ENCODE measurements at places on chromosomes 5 and 9. TPM values are rescaled to one million over a fixed set of nuclear protein-coding genes. Genes with fewer than 3 reads are reported as not detected.
A peak's percentile ranks its signal among the peaks of the same experiment; 100 is the strongest.

GRCh38 chr9:71446473-71447411 is 321.6 kb downstream of the CEMIP2 start:
- H3K4me1 ChIP-seq: peaks cover 9% of the 10 kb centered on the region
- no peak for DNase-seq
- peak overlapping the region; percentile 36 for H3K27ac ChIP-seq
- peak overlapping the region; percentile 66 for H3K4me3 ChIP-seq
- no peaks in the 10 kb centered on the region for H3K36me3 ChIP-seq

The SNX24 gene
- total RNA-seq: 10.6 TPM

DNA sequence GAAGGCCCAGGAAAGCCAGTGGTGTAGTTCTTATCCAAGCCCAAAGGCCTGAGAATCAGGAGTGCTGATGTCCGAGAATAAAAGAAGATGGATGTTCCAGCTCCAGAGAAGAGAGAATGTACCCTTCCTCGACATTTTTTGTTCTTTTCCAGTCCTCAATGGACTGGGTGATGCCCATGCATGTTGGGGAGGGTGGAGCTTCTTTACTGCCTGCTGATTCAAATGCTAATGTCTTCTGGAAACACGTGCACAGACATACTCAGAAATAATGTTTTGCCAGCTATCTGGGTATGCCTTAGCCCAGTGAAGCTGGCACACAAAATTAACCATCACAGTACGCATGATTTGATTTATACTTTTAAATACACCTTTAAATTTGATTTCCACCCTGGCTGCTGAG is 61.5 kb upstream of the FOXE1 start:
- no peak overlapping the region for H3K4me3 ChIP-seq
- no peaks in the 10 kb centered on the region for H3K36me3 ChIP-seq
- H3K4me1 ChIP-seq: no peaks in the 10 kb centered on the region

The WDR38 gene
- total RNA-seq: not detected

- peaks cover 27% of the 10 kb centered on the region for H3K4me1 ChIP-seq
- H3K27me3 ChIP-seq: no peaks in the 10 kb centered on the region
- peak within 1 kb of the TSS; percentile 34 for H3K27ac ChIP-seq
- peaks cover 3% of the 10 kb centered on the region for H3K36me3 ChIP-seq
- peak within 1 kb of the TSS; percentile 85 for H3K4me3 ChIP-seq
- no peak for DNase-seq
Measured at GRCh38 chr5:127290019-127290945, at the start of gene MEGF10. MEGF10 (plus strand) TSS chr5:127290796; CDS start chr5:127331309, 40,513 bp downstream.

DNA sequence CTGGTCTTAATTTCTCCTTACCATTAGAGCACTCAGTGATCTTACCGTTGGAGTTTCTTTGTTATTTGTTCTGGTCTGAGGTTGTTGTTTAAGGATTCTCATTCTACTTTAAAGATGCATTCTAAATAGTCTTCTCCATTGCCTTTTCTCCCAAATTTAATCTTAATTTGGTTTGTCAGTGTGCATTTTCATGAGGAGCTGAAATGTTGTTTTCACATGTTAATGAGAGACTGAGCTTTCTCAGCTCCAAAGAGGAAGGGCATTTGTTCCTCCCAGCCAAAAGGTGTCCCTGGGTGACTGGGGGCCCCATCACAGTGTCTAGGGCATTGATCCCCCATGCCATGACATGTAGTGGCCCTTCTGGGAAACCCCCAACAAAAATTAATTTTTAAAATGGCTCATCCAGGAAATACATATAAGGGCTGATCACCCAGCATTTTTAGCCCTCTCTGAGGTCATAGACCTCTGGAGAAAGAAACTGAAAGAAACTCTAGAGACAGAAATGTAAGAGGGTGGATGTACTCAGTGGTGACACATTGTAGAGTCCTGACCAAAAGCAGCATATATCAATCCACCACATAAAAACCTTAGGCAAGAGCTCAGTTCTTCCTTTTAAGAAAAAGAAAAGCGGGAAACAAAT is 240.4 kb upstream of the RAI14 start:
- no peaks in the 10 kb centered on the region for H3K27me3 ChIP-seq
- DNase-seq: no peak
- H3K27ac ChIP-seq: no peak overlapping the region
- peaks cover 12% of the 10 kb centered on the region for H3K4me1 ChIP-seq
- no peak overlapping the region for H3K4me3 ChIP-seq

DNA sequence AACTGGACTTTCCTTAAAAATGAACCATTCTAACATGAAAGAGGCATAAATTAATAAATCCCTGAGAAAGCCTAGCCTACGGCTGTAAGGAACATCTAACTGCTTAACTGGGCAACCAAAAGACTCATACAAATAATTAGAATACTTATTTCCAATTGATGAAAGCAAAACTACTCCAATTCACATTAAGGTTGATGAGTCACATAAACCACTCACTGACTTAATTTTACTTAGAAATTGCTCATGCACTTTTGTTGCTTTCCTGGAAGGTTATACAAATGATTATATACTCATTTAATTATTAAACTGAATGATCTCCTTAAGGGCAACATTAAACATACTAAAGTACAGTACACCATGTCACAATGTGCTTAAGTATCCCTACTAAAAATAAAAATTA is 101.9 kb downstream of the NFIB start:
- H3K36me3 ChIP-seq: no peaks in the 10 kb centered on the region
- H3K4me1 ChIP-seq: peaks cover 59% of the 10 kb centered on the region
- no peak overlapping the region for H3K4me3 ChIP-seq
- no peak for DNase-seq
- peak overlapping the region; percentile 33 for H3K27ac ChIP-seq
- no peaks in the 10 kb centered on the region for H3K27me3 ChIP-seq

The ORM2 gene
- total RNA-seq: not detected

The GMCL2 gene
- not detected for total RNA-seq

GRCh38 chr5:79255786-79256557 is 20.0 kb downstream of the JMY start:
- no peak overlapping the region for H3K27ac ChIP-seq
- no peaks in the 10 kb centered on the region for H3K36me3 ChIP-seq
- no peak for DNase-seq
- H3K27me3 ChIP-seq: no peaks in the 10 kb centered on the region
- peaks cover 10% of the 10 kb centered on the region for H3K4me1 ChIP-seq
- H3K4me3 ChIP-seq: no peak overlapping the region

DNA sequence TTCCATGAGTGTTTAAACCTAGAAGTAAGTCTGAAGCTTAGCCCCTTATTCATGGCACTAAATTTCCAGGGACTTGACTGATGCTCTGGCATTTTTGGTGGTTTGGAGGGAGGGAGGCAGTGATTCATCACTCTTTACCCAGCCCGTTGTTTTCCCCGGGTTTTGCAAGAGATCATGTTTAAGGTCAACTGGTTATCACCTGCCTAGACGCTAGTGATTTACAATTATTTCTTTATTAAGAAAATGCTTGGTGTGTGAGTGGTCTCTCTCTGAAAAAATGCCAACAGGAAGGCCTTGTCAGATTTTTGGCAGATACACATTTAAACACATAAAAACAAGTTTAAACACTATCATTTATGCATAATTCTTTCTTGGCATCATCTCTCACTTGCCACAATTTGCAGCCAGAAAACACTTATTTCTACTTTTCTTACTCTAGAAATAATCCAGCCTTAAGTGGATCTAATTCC is 737.9 kb upstream of the ZNF608 start:
- peak overlapping the region; percentile 61 for H3K4me3 ChIP-seq
- H3K27ac ChIP-seq: peak overlapping the region; percentile 98
- no peaks in the 10 kb centered on the region for H3K27me3 ChIP-seq
- peaks cover 46% of the 10 kb centered on the region for H3K4me1 ChIP-seq

DNA sequence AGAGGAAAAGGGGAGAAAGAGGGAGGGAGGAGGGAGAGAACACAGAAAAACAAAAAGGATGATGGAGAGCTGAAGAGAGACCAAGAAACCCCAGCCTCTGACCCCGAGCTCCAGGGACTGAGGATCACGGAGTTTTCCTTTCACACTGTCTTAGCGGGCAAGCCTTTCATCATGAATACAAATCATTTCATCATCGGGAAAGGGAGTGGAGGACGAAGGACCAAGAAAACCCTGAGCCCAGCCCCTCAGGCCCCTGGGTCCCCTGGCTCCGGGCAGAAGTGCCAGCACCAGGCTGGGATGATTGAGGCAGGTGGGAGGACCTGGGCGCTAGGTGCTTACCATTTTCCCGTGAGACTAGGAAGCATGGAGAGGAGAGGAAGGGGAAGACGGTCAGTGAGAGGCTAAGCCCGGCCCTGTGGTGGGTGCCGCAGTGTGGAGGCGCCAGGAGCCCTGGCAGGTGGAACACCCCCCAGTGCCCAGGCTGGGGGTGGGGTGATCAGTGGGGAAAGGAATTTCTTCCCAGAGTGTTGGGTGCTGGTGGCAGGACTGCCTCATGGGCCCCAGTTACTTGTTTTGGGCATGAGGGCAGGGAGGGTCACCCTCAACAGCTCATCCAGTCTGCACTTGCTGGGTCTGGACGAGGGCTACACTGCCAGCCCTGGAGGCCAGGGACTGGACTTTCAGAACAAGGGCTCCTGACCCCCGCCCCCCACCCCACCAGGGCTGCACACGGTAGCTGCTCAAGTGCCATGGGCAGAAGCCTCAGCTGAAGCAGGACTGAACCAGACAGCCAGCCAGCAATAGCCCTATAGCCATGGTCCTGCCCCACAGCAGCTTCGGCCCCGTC is 49.0 kb upstream of the SARDH start:
- H3K27me3 ChIP-seq: no peaks in the 10 kb centered on the region
- H3K4me3 ChIP-seq: no peak overlapping the region
- peaks cover 11% of the 10 kb centered on the region for H3K36me3 ChIP-seq
- H3K4me1 ChIP-seq: no peaks in the 10 kb centered on the region
- no peak overlapping the region for H3K27ac ChIP-seq
- peak; percentile 47 for DNase-seq

DNA sequence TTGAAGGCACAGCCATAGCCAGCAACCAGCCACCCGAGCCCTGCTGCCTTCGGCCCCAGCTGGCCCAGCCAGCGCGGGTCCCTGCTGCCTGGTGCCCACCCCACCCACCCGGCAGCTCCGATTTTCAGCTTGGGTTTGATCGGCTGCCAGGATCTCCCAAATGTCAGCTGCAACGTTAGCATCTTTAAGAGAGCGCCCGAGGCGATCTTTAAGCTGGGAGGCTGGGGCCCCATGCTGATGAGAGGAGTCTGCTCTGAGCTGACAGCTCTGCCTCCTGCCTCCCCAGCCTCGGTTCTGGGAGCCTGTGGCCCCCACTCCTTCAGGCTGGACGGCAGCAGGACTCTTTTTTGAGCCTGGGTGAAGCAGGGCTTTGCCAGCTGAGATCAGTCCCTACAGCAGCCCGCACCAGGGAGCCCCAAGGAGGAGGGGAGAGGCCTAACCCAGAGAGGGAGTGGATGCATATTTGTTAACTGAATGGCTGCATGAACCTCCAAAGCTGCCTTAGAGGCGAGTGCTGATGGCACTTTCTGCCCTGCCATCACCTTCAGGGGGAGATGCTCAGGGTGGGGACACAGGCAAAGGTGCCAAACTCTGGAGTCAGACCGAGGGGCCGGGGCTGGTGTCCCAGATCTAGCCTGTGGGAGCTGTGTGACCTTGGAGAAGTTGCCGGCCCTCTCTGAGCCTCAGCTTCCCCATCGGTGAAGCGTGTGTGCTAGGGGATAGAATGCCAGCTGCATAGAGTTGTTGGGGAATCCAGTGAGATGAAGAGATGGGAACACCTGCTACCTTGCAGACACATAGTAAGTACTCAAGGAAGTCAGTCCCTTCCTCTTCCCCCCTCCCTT is 165.5 kb downstream of the C9orf50 start:
- H3K27ac ChIP-seq: peak overlapping the region; percentile 82
- no peaks in the 10 kb centered on the region for H3K36me3 ChIP-seq
- peaks cover 48% of the 10 kb centered on the region for H3K4me1 ChIP-seq
- no peak for DNase-seq

- no peaks in the 10 kb centered on the region for H3K27me3 ChIP-seq
- peaks cover 27% of the 10 kb centered on the region for H3K4me1 ChIP-seq
- no peak overlapping the region for H3K4me3 ChIP-seq
- no peaks in the 10 kb centered on the region for H3K36me3 ChIP-seq
Measured at GRCh38 chr5:92850886-92851285, 730.1 kb downstream of the NR2F1-AS1 start.

Data from chondrocyte (in vitro differentiated cells).